CD4-positive, alpha-beta T cell treated with Interleukin-21 for 1 hour (primary cell): ENCODE measurements at places on chromosomes 4 and X.
A peak's percentile ranks its signal among the peaks of the same experiment; 100 is the strongest.

DNA sequence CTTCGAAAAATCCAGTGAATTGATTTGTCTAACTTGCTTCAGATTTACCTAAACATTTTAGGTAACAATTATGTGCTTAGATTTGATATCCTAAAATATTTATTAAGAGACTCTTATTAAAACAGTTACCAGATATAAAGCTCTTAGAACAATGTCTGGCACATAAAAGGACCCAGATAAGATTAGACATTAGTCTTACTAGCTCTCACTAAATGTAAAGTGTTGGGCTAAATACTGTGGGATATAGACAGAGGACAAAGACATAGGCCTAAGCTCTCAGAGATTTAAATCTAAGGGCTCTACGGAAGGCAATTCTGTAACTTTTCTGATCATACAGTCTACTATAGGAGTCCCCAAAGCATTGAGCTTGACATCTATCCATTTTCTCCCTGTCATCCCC is 94.4 kb upstream of the TRPC3 start:
- DNase-seq = no peak

- peak; percentile 0 for DNase-seq
Measured at GRCh38 chr4:93764639-93765246, 63.8 kb upstream of the ATOH1 start.

DNA sequence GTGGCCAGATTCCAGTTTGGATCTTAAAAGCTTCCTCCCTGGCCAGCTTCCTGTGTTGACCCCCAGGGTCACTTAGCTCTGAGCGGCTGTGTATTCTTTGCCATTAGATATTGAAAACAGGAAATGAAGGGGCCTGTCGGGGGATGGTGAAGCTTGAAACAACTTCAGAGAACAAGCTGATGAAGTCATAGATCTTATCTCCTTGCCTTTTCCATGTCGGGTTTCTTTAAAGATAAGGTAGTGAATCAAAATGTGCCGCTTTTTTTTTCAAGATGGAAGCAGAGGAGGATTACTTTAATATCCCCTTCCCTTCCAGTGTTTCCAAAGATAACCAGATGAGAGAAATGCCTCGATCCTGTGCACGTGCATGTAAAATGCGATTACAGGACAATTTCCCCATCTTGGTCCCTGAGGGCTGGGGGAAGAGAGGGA is 508.5 kb downstream of the MID1IP1 start:
- DNase-seq = peak; percentile 71

DNA sequence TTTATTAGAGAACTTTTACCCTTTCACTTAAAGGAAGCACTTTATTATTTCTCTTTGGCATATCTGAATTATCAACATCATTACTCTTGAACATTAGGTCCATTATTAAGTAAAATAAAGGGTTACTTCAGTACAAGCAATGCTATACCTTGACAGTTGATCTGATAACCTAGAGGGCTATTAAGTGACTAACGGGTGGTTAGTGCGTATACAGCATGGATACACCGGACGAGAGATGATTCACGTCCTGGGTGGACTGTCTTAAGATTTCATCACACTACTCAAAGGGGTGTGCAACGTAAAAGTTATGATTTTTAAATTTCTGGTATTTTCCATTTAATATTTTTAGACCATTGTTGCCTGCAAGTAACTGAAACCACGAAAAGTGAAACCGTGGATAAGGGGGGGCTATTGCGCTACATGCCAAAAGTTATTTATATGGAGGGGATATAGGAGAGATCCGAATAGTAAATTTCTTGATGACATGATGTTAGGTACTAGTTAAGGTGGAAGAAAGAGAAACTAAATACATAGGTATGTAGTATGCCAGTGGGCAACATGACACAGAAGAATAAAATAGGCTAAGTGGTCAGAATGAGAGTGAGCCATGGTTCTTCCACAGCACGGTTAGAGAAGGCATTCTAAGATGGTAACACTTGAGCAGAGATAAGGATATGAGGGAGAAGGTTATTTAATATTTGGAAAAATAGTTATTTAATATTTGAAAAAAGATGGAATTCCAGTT is 230.8 kb upstream of the ANKRD50 start:
- DNase-seq = no peak

- no peak for DNase-seq
Measured at GRCh38 chr4:35739308-35739707, 505.0 kb downstream of the ARAP2 start.

DNA sequence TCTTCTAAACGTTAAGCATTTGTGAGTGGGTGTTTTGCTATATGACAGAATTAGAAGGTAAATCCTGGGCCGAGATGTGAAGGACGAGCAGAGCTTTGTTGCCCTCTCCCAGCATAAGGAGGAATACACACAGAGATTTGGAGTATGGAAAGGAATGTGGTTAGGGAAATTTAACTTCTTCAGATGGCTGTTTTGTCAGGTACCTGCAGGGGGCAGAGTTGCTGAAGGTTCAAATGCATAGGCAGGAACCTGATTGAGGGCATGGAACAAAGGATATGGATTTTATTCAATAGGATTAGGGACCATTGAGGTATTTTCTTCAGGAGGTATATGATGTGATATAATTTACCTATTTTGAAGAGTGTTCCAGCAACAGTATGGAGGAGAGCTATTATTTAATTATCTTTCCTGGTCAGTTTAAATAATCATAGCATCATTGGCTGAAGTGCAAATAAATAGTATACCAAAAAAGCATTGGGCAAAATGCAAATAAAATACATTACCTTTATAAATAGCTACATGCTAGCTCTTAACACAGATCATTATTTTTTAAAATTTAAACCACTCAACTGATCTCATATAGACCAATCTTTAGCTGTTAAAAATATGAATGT is 143.6 kb downstream of the SLIT2 start:
- DNase-seq = peak; percentile 19
